ENCODE measurements at places on chromosomes 3 and 15.

- no peak for DNase-seq
These were observed 338.7 kb upstream of the IL12A start for GRCh38 chr3:159649951-159650350.

- DNase-seq = no peak
These were observed 65.4 kb downstream of the SEMA5B start for GRCh38 chr3:122962149-122962548.

DNA sequence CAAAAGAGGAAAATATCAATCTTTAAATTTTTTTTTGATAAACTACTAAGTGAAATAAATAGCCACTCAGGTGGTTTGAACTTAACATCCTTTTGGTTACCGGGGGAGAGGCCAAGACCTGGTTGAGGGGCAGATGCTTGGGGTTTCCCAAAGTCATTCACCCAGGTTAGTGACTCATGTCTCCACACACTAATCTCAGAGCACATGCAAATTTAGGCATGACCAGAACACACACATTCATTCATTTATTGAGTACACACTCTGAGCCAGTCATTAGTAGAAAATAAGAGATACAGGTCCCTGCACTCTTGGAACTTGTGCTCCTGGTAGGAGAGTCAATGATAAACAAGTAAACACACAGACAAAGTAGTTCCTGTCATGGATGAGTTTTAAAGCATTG is 7.3 kb downstream of the ILDR1 start:
- no peak for DNase-seq

- DNase-seq = no peak
These were observed 7.4 kb downstream of the ZIC4 start for GRCh38 chr3:147398813-147399534.

DNA sequence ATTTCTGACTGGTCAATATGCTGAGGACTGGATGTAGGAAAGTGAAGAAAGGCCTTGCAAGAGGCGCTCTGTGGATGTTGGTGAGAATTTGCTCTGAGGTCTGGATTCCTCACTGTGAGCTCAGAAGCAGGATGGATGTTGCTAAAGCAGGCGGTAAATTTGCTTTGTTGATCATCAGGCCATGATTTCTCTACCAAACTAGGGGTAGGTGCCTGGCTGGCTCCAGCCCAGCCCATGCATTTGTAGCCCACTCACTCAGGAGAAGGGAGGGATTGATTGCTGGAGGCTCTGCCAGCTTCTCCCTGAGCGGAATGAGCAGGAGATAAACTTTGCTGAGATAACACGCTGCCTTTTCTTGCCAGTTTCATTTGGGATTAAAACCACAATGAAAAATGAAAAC is 44.3 kb upstream of the NTRK3 start:
- no peak for DNase-seq

- no peak for DNase-seq
These were observed 45.2 kb downstream of the RARB start for GRCh38 chr3:25473246-25473645.

GRCh38 chr15:67531379-67531914 is 10.5 kb downstream of the C15orf61 start:
- no peak for DNase-seq

GRCh38 chr3:105728771-105729312 is 140.0 kb downstream of the CBLB start:
- DNase-seq = no peak

DNA sequence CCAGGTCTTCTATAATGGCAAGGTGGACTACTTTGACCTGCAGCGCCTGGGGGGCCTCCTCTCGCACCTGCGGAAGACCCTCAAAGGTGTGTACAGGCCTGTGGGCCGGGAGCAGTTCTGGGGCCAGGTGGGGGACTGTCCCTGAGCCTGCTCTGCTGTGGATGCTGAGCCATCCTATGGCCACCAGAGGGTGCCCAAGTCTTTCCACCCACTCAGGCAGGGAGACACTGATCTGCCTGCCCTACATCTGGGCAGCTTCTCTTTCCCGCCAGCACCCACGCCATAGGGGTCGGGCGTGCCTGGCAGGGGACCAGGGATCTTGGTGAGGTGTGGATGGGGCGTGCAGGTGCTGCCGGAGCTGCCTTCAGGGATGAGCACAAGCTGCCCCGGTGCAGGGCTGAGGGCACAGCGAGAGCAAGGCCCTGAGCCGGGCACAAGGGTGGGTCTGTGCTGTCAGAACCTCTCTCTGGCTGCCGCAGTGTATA is 14.1 kb downstream of the RNF123 start:
- peak; percentile 59 for DNase-seq

DNA sequence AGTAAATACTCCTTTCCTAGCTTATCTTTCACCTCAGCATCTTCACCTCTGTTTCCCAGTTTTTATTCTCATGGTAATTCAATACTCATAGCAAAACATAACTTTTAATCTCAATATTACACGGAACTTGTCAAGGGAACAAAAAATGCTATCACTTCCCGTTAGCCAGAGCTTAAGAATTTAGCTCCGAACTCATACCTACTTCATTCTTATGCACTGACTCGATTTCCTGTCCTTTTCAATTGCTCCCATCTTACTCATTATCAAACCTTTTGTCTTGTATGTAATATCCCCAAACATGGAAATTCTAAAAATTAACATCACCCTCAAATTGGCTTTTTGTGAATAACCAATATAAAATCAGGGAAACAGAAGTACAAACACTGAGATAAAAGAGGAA is 28.2 kb downstream of the MYEF2 start:
- no peak for DNase-seq

DNA sequence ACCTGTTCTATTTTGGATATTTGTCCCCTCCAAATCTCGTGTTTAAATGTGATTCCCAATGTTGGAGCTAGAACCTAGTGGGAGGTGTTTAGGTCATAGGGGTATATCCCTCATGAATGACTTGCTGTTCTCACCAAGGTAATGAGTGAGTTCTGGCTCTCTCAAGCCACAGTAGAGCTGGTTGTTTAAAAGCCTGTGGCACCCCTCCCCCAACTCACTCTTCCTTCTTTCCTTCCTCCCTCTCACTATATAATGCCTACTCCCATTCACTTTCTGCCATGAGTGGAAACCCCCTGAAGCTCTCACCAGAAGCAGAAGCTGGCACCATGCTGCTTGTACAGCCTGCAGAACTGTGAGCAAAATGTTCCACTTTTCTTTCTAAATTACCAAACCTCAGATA is 341.1 kb downstream of the SI start:
- no peak for DNase-seq

- DNase-seq = peak; percentile 56
These were observed 733 bp downstream of the RNF111 start for GRCh38 chr15:58988006-58988785.

GRCh38 chr3:22714749-22715148 is 488.4 kb upstream of the UBE2E2 start:
- no peak for DNase-seq

DNA sequence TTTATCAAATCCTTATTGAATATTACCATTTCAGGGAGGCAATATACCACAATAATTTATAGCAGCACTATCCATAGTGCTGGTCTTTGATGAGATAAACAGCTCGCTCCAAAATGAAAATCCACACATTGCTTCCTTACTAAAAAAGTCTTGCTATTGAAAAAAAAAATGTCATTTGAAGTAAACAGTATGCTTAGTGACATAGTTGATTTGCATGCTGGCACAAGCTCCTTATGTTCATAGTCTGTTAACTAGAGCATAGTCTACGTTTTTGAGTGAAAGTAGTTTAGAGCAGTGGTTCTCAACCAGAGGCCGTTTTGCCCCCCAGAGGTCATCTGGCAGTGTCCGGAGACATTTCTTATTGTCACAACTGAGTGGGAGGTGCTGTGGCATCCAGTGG is 249.4 kb upstream of the PDZRN3 start:
- no peak for DNase-seq

- DNase-seq = no peak
These were observed 49.0 kb upstream of the DUT start for GRCh38 chr15:48282216-48282615.

GRCh38 chr3:81485444-81485865 is 276.0 kb downstream of the GBE1 start:
- DNase-seq = no peak

DNA sequence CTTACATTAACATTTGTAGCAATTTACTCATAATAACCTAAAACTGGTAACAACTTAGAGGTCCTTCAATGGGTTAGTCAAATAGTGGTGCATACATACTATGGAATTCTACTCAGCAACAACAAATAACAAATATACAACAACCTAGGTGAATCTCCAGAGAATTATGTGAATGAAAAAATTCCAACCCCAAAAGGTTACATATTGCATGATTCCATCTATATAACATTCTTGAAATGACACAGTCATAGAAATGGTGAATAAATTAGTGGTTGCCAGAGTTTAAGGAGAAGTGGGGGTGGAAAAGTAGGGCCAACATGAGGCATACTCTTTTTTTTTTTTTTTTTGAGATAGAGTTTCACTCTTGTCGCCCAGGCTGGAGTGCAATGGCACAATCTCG is 12.7 kb upstream of the SNTN start:
- no peak for DNase-seq

DNA sequence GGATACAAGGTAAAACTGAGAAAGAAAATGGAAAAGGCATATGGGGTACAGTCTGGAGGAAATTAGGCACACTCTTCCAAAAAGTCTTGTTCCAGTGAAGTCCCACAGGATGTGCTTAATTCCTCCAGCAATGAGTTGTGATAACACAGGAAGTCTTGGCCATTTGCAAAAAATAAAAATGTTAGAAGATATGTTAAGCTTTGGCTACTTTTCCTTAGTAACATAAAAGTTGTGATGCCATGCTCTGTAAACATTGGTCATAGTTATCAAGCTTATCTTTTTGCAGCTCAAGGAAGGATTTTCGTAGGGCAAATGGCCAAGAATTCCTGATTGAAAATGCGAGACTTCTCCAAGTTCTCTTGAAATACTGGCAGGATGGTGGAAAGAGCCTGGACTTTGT is 26.4 kb downstream of the LNP1 start:
- no peak for DNase-seq

- DNase-seq = no peak
These were observed 26.3 kb downstream of the CCNL1 start for GRCh38 chr3:157133434-157134320.

GRCh38 chr15:78261062-78261461 is 3.3 kb upstream of the DNAJA4 start:
- no peak for DNase-seq

DNA sequence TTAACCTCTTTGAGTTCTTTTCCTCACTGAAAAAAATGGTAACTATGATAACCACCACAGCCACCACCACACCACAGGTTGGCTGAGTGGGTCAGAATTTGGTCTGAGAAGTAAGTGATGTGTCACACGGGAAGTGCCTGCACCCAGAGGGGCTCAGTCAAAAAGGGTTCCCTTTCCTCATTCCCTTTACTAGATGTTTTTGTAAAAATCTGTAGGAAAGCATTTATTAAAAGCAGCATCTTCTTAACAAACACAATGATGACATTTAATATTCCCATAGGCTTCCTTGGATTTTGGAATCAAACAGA is 23.2 kb downstream of the CFAP92 start:
- no peak for DNase-seq

GRCh38 chr3:171095063-171095462 is 68.5 kb upstream of the SLC2A2 start:
- no peak for DNase-seq

DNA sequence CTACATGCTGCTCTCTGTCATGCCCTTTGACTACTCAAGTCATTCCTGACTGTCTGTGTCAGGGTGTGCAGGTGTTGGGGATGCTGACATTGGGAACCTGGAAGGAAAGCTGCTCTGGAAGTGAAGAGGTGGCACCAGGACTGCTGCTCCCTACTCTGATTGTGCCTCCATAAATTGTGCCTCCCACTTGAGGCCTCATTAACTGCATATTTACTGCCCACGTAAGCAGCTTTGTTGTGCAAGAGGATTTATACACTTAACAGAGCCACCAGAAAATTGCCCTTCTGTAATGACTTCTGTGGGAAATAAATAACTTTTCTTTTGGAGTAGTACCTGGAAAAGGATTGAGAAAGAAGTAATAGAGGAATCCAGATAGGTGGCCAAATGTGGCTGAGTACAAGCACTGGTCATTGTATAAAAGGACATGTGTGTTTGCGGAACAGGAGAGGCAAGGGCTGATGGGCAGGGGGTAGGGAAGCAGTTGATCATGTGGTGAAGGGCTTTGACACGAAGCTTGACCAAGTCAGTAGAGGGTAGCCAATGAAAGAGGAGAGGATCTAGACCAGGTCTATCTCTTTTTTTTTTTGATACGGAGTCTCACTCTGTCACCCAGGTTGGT is 24.8 kb downstream of the IL20RB start:
- DNase-seq = no peak

GRCh38 chr15:85706779-85707518 is 87.8 kb downstream of the KLHL25 start:
- DNase-seq = peak; percentile 53
